Stimulated activated CD4-positive, alpha-beta T cell treated with anti-CD3 and anti-CD28 coated beads, TNF-alpha, amount 100 ng/mL, for 24 hours (primary cell): ENCODE measurements at places on chromosomes 5 and 9.

GRCh38 chr5:37799865-37800421 lies 39.9 kb downstream of the GDNF start:
- DNase-seq: no peak

DNA sequence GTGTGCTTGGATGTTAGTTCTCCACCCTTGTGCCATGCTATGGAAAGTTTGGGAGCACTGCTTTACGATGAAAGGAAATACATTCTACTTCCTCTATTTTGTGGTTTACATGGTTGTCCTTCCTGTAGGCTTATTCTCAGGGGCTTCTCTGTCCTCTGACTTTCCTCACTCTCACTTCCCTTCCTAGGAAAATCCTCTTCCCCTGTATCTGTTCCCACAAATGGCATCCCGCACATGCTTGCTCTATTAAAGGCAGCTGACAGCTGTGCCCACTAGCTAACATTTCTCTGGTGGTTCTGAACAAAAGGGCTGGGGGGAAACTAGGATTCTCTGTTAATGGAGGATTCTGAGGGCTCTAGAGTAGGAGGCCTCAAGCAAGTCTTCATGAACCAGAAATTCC lies 52.4 kb downstream of the FAM170A start:
- DNase-seq: no peak

- DNase-seq: no peak
Observed at GRCh38 chr5:181224390-181225229, 1.5 kb downstream of the TRIM41 start.

DNA sequence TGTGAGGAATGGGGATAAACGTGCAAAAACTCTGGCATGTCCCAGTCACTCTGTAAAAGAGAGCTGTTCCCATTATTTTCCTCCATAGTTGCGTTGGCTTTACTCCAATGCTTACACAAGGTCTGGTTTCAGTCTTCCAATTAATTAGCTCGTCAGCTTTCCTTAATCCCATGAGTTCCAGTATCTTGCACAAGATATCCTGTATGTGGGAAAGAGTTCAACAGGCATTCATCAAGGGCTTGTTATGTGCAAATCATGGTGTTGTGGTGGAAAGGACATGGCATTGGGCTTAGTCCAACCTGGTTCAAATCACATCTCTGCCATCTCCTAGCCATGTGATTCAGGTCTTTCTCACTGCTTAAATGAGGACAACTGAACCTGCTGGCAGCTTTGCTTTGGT lies 77.5 kb upstream of the PANK3 start:
- no peak for DNase-seq

- no peak for DNase-seq
Observed at GRCh38 chr5:65480306-65480865, 1.3 kb downstream of the ADAMTS6 start.

DNA sequence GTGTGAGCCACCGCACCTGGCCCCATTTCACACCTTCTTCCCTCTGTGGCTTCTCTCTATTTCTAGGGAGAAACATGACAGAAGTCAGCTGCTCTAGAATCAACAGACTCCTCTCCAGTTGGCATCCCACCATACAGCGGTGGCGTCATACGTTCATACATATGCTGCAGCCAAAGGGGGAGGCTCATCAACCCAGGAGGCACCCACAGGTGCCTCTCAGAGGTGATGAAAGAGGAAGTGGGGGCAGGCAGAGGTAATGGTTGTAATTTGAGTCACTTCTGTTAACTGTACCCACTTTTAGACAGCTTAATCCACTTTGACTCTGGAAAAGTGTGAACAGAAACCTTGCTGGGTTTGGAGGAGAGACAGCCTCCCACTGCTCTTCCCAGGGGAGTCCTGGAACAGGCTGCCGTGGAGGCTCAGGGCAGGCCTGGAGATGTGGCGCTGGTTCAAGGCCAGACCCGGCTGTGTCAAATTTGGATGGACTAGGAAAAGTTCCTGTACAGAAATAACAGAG lies 47.3 kb upstream of the SUB1 start:
- DNase-seq: no peak

DNA sequence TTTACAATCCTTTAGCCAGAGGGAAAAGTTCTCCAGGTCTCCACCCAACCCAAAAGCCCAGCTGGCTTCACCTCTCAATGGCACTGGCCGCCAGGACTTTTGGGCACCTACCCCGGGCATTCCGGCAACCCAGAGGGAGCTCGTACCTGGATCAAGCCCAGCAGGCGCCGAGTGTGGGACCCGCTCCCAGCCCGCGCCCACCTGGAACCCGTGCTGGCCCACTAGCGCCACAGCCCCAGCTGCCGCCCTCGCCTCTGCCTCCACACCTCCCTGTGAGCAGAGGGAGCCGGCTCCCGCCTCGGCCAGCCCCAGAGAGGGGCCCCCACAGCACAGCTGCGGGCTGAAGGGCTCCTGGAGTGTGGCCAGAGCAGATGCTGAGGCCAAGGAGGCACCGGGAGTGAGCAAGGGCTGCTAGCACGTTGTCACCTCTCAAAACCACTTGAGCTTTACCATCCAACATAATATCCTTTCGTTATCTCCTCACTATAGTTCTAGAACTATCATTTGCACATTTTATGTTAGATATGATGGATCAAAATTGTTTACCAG lies 69.7 kb downstream of the GCNT1 start:
- no peak for DNase-seq

GRCh38 chr5:156552855-156553358 lies 225.9 kb downstream of the SGCD start:
- DNase-seq: no peak

DNA sequence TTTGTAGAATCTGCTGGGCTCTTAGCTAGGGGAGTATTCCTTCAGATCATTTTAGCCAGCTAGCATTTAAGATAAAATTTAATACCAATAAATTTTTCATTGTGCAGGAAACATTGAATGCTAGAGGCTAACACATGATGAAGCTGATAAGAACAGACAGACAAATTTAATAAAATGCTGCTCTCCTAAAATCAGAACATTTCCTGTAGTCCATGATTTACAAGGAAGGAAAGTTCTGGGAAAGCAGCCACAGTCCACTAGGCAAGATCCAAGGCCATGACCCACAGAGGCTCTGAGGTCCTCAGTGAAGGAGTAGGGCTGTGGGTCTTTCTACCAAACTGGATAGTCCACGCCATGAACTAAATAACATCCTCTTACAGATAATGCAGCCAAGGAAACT lies 253.0 kb downstream of the ICE1 start:
- DNase-seq: no peak

- DNase-seq: no peak
Observed at GRCh38 chr5:98827161-98827560, 53.7 kb downstream of the RGMB start.

- no peak for DNase-seq
Observed at GRCh38 chr9:19924080-19924479, 135.2 kb upstream of the SLC24A2 start.

DNA sequence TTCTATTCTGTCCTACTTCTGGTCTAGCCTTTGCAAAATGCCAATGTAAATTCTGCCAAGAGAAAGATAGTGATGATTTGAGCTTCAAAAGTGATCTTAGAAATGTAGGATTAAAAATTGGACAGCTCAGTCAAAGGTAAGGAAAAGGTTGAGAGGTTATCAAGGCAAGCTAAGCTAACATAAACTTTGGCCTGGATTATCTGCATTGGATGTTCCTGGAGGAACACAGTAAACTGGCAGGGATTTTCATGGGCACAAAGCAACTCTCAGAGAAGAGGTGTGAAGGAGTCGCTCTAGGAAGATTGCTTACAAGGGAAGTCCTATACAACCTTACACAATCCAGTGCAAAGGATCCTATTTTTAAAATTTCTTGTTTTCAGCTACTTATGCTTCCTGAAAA lies 115.2 kb downstream of the JAKMIP2 start:
- no peak for DNase-seq

DNA sequence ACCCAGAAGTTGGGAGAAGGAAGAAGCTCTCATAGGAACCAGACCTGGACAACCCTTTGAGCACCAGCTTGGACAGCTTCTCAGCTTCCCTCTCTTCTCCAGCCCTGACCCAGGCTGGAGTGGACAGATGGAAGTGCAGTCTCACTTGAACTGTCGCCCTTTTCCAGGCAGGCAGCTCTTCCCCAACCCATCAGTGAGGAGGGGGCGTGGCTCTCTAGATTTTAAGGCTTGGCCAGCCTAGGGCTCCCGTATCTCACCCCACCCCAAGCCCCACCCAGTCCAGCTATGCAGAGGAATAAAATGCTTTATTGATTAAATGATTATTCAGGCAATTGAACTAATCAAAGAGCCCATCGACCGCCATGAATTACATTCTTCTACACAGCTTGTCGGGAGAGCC lies 2.2 kb downstream of the PAX5 start:
- no peak for DNase-seq

GRCh38 chr5:132408456-132408855 lies 38.9 kb downstream of the SLC22A5 start:
- no peak for DNase-seq
